ENCODE measurements at places on chromosomes 12 and 14. TPM values are rescaled to one million over a fixed set of nuclear protein-coding genes. Genes with fewer than 3 reads are reported as not detected.
A peak's percentile ranks its signal among the peaks of the same experiment; 100 is the strongest.

DNA sequence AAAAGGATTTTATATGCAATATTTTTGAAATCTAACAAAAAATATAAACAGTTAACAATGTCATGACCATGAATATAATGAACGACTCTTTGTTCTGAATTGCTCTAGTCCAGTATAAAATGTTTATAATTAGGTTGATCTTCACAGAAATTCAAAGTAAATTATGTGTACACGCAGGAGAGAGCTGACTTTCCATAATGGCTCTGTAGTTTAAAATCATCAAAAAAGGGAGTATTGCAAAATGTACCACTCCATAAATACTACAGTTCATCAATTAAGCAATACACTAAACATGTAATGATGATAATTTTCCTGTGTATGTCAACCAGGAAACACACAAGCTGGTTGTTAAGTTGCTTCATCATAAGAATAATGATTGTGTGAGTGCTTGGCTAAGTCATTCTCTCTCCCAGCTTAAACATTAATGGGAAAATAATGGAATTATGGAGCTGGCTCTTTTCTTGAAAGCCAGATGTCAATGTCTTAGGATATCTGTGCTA lies 189.5 kb upstream of the PLEKHG7 start:
- DNase-seq: no peak

GRCh38 chr14:77615361-77616132 lies 890 bp downstream of the SPTLC2 start:
- peak; percentile 63 for DNase-seq

GRCh38 chr14:96205059-96205977 lies 679 bp downstream of the BDKRB2 start:
- no peak for DNase-seq

HNF1A gene
- not detected for total RNA-seq

RBP5 gene
- total RNA-seq: not detected

Data from endothelial cell of umbilical vein (primary cell).